ENCODE measurements at places on chromosomes 2 and 18.

DNA sequence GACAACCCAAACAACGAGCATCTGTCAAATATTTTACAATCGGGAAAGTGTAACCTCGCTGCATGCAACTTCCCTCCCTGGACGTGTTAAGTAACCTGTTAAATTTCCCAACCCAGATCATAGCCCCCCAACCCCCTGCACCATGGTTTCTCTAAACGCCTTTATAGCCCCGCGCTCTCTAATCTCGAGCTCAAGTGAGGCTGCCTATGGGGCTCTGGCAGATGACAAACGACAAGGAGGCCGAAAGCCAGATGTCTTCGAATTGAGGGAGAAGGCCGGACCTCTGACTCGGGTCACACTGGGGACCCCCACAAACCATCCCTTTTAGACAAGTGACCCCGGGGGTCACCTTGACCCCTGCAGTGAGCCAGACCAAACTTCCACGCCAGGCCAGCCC, 526 bp downstream of the COX7A2L start:
- no peak for DNase-seq

- DNase-seq = no peak
These were observed 84.8 kb downstream of the SH3RF3 start for GRCh38 chr2:109213646-109214433.

- DNase-seq = peak; percentile 40
These were observed 24.1 kb upstream of the TNS1 start for GRCh38 chr2:218026676-218027425.

GRCh38 chr2:60334610-60335009, 218.8 kb downstream of the BCL11A start:
- no peak for DNase-seq

- DNase-seq = no peak
These were observed 51.9 kb downstream of the SLC16A14 start for GRCh38 chr2:230016844-230017243.
